Retina (tissue), 1 donor: ENCODE measurements at places on chromosomes 16 and 17.

GRCh38 chr16:19168371-19169081 lies 486 bp downstream of the SYT17 start:
- peak; percentile 72 for DNase-seq

- no peak for DNase-seq
Observed at GRCh38 chr16:49351096-49351487, 22.5 kb upstream of the C16orf78 start.

GRCh38 chr17:12618557-12618956 lies 47.1 kb upstream of the MYOCD start:
- no peak for DNase-seq

GRCh38 chr16:48203974-48204824 lies 39.9 kb upstream of the LONP2 start:
- no peak for DNase-seq

GRCh38 chr17:8322061-8322460 lies 12.0 kb downstream of the ARHGEF15 start:
- DNase-seq: no peak

DNA sequence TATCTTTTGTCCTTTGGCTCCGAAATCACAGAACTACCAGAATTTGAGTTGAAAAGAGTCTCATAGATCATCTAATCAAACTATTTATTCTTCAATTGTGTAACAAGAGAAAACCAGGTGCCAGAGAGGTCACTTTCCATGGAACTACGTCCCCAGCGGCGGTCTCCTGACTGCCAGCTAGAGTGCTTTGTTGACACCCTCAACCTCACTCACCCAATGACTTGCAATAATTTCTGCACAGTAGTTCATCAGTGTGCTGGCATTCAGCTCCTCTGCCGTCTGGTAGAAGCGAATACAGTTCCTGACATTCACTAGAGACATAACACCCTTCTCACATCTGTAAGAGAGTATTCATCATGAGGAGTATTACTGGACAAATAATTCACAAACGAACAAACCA lies 54.2 kb downstream of the ANKFY1 start:
- DNase-seq: no peak

DNA sequence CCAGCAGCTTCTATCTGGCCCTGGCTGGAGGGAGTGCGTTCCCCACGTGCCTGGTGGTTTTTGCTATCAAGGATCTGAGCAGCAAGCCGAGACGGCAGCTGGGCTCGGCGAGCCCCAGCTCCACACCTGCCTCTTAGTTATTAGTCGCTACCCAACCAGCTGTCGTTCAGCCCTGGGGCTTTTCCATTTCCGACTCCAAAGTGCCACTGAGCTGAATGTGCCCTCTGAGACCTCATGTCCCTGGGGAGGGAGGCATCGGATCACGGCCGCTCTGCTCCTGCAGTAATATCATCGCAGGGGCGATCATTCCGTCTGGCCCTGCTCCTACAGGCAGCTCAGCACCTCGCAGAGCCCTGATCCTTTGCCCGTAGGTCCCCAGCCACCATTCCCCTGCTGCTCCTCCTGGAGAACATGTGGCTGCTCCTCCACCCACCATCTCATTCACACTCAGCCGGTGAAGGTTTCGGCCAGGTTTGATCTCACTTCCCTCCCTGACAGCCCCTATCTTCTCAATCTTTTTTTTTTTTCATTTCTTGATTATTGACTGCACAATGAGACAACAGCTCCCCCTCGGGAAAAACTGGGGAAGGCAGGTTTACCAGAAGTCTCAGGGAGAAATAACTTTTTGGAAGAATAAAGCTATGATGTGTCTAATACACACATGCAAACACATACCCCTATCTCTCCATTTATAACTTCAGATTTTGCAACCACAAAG lies 86.7 kb downstream of the ZFHX3 start:
- peak; percentile 72 for DNase-seq

DNA sequence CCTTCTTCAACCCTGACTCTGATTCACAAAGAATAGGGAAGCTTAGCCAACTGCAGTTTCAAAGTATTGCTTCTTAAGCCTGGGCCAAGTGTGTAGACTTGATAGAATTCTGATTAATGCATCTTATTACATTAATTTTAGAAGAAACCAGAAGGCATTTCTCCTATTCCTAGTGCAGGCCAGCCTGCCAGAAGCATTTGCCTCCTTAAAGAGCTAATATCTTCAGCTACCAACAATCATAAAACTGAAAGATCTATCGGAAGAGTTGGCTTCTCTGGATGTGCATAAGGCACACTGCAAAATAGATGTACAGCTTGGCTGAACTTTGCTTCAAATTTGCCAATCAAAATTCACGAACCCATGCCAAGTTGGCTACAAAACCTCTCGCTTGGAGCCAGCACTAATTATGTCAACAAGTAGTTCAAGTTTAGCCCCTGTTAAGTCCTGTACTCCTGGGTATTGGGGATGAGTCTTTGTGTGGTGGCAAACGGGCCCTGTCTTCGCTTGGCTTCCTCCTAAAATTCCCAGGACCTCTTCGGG lies 717.8 kb downstream of the WWOX start:
- DNase-seq: no peak

DNA sequence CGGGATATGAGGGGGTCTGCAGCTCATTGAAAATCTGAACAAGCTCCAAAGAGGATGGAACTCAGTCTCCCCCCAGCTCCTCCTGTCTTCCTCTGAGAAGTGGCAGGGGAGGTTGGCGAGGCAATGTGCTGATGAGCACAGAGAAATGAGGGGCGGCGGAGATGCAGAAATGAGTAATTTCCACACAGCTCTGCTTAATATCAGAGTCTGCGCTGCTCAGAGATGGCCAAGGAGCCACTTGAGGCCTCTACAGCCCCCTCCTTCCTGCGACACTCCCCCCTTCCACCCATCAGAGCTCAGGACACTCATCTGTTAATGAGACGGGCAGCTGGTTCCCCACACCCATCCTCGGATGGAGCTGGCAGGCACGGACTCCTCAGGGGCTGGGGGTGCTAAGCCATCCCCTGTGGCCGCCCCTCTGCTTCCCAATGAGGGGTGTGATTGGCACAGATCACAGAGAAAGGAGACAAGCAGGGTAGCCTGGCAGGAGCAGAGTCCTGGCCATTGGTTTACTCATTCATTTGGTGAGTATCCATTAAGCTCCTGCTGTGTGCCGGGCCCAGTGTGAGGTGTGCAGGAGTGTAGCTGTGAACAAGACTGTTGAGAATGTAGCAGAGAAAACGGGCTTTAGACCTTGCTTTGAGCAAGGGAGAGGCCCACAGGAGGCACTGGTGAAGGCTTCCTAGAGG lies 12.7 kb upstream of the CRHR1 start:
- DNase-seq: peak; percentile 67

DNA sequence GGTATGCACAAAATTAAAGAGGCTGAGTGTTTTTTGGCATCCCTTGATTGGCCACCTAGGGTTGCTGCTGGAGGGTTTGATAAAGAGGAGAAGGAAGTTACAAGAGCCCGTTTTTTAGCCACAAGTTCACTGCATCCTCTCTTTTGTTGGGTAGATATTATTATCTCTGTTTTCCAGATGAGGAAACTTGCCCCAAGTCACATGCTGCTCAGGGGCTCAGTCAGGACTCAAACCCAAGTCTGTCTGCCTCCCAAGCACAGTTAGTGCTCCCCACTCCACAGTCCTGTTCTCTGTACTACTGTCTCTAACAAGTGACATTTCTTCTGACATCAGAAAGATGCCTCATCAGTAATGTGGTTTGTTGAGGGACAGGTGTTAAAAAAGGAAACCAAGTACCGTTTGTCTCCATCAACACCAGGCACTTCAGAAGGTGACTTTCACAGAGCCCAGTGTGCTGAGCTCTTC lies 1.4 kb downstream of the NT5M start:
- DNase-seq: no peak

- DNase-seq: no peak
Observed at GRCh38 chr17:78908426-78908825, 5.4 kb upstream of the CEP295NL start.

GRCh38 chr17:6713130-6713917 lies at the start of gene SLC13A5:
Gene SLC13A5, minus strand, starts transcription at chr17:6713369. Its CDS starts 36 bp downstream, at chr17:6713333.
- DNase-seq: peak; percentile 85

DNA sequence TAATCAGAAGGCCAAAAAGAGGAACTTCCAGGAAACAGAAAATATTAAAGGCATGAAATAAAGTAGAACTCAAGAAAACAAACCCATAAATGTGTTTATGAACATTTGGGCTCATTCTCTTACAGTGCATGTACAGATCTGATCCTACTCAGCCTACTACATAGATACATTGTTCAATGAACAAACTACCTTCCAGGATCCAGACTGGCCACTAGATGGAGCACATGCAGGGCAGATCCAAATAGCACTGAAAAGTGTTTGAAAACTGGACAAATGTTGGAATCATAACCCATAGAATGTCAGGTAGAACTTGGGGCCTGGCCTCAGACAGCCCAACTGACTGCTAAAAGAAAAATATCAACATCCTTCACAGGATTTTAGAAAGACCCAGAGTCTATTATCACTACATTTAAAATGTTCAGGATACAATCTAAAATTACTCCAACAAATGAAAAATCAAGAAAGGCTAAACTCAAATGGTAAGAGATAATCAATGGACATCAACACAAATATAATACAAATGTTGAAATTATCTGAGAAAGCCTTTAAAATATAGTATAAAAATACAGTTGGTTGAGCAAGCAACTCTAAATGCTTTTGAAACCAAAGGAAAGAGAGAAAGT lies 122.4 kb upstream of the NUDT7 start:
- no peak for DNase-seq

DNA sequence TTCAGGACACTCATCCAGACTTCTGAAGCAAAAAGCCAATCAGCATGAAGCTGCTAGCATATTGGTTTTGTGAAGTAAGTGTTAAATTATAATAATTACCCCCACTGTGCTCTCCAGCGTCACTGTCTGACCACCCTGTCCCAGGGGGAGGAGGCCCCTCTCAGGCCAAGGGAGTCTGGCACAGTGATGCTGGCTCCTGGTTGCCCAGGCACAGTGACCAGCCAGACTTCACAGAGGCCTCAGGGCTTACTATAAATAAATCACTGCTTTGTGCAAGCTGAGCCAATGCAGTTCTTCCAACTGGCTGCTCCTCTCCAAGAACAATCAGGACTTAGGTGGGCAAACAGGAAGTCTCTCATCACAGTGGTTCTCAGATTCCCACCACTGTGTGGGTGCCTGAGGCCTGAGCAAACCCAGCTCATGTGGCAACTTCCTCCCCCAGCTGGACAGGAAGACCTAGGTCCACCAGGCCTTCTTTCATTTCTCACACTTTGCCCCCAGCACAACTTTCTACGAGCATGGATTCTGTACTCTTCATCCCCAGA lies 1.7 kb upstream of the DBNDD1 start:
- DNase-seq: no peak

DNA sequence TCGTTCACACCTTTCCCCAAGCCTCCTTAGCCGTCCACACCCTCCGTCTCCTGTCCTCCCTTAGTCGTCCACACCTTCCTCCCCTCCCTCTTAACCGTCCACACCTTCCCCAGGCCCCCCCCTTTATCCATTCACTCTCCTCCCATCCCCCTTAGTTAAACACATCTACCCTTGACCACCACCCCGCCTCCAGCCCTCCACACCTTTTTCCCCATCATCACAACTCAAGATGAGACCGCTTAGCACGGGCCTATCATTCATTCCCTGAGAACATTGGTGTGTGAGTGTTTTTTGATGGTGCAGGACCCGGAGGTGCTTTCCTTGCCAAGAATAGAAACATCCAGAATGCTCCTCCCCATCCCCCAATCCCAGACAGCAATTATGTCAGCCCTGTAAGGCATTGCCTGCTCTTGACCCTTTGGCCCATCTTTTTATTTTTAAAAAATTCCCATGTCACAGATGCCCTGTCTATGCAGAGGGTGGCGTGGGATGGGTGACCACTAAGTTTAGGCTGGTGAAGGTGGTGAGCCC lies 1.4 kb downstream of the TENT4B start:
- DNase-seq: peak; percentile 24

GRCh38 chr16:69526831-69527655 lies 38.7 kb upstream of the NFAT5 start:
- DNase-seq: no peak

DNA sequence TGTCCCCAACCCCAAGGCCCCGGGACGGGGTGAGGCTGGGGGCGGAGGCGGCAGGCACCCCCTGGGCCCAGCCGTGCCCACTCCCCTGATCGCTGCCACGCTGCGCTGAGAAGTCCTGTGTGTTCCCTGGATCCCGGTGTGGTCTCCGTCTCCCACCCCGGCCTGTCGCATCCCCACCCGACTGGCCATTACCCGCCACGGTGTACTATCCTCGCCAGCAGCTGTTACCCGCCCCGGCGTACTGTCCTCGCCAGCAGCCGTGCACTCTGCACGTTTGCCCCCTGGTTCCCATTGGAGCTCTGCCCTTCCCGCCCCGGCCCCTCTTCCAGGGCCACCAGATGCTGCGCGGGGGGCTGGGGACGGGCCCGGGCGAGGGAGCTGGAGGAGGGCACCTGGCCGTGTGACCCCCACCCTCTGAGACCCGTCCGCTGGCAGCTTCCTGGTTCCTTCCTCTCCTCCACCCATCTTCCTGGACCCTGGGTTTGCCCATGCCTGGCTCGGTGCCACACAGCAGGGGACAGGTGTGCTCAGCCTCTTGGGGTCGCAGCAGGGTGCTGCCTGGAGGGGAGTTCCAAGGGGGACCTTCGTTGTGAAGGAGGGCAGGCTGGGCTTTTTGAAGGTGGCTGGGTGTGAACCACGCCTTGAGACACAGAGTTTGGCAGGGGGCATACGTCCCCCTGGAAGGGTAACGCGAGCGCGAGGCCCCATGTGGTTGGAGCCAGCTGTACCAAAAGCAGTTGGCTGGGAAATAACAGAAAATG lies 19.7 kb downstream of the BAHCC1 start:
- DNase-seq: no peak

GRCh38 chr16:86601356-86601755 lies 23.0 kb downstream of the FOXL1 start:
- DNase-seq: no peak

GRCh38 chr16:19238406-19238805 lies 47.1 kb upstream of the CLEC19A start:
- no peak for DNase-seq

DNA sequence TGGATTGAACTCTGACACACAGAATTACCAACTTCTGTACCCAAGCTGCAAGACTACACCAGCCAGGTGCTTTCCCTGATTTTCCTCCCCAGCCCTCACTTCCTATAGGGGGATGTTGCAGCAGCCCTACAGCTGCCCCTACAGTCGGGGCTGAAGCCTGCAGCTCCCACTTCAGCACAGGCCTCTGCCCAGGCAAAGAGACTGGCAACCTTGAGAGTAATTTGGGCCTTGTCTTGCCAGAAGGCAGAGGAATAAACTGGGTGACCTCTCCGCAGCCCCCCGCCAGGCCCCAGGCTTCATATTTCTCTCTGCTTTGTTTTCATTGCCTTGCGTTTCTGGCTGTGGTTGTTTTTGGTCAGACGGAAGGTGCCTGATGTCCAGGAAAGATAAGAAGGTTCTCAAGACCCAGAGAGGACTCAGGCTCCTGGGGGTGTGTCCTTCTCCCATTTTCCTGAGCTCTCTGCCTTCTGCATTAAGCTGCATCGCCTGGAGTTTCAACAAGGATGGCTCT lies 32.0 kb downstream of the SLC6A4 start:
- DNase-seq: no peak
